ENCODE measurements at places on chromosomes 13 and 19. TPM values are rescaled to one million over a fixed set of nuclear protein-coding genes. Genes with fewer than 3 reads are reported as not detected.

DNA sequence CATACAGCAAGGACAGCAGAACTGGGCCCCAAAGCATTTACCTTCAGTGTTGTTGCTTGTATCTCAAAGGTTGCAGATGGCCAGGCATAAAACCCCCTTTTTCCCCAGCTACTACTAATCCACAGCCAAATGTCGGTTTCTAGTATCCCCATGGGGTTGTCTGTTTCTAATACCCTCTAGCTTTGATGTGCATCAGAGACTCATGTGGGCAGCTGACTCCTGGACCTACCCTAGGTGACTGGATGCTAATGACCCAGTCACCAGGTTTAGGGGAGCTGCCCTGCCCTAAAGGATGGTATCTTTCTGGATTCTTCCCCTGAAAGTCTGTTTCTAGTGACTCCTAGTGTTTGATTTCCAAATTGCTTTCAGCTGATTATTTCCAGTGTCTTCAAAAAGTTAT lies 23.9 kb downstream of the TJP3 start:
- H3K27ac ChIP-seq = no peak overlapping the region
- H3K4me3 ChIP-seq = no peak overlapping the region
- no peak for DNase-seq
- H3K27me3 ChIP-seq = no peaks in the 10 kb centered on the region
- H3K4me1 ChIP-seq = no peaks in the 10 kb centered on the region

DNA sequence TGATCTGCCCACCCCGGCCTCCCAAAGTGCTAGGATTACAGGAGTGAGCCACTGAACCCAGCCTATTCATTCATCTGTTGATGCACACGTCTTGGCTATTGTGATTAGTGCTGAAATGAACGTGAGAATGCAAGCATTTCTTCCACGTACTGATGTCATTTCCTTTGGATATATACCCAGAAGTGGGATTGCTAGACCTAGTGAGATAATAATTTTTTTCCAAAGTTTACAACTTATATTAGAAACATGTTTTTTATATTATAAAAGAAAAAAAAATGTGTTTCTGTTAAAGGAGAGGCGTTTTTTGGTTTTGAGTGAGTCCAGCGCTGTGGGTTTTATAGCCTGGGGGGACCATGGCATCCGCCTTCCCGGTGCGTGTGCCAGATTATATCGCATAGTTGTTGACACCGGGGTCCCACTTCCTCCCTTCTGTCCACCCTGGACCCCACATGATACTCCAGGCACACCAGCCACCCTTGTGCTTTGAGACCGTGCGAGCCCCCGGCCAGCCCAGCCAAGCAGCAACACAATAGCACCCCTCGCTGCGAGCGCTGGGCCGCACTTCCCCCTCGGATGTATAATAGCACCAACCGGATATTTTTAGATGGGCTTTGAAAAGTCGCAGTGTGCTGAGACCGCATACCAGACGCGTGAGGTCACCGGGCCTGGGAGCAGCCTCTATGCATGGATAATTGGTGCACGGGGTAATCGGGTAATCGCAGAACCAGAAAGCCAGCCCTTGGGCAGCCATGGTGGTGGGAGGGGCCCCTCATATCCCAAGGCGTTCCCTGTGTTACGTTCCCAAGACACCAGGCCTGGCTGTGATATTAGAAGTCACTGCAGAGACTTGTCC lies 59.6 kb downstream of the MYO9B start:
- no peak for DNase-seq
- no peaks in the 10 kb centered on the region for H3K36me3 ChIP-seq
- no peak overlapping the region for H3K4me3 ChIP-seq
- H3K4me1 ChIP-seq = no peaks in the 10 kb centered on the region

DNA sequence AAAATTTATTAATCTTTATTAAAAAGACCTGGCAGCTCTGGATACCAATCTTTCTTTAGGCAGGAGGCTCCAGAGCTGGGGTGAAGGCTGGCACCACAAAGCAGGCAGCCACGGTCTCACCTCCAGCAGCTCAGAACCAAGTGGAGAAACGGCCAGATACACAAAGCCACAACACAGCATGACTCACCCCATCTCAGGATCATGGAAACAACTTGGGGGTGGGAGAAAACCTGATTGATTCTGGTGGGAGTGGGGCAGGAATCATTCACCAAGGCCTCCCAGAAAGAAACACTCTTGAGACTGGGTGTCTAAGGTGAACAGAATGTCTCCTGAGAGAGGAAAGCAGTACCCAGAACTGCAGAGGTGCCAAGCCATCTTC lies 64.2 kb downstream of the CRYL1 start:
- H3K27me3 ChIP-seq = no peaks in the 10 kb centered on the region
- DNase-seq = no peak

DNA sequence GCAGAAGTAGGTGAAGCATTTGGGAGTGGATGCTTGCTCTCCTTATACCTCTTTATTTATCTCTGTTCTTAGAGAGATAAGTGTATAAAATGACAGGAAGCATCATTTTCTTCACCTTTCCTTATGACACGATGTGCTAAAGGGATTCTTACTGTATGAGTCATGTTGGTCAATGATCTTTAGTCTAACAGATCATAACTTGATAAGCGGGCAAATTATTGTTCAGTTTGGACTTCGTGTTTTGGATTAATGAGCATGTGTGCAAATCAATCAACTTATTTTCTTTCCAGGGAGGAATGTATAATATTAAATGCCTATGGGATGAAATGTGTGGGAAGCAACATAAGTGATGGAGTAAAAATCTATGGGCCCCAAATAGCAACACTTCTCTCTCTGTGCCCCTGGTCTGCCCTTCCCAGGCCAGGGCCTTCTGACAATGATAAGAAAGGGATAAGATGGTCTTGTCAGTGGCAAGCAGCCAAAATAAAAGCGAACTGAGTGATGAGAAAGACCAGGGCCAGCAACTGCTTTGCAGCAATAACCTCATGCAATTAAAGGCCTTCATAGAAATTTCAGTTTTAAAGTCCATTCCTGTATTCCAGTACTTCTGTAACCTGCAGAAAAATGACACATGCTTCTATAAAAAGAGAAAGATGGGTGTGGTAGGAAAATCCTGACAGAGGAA lies 61.4 kb downstream of the SLC10A2 start:
- no peak overlapping the region for H3K4me3 ChIP-seq
- H3K36me3 ChIP-seq = no peaks in the 10 kb centered on the region
- H3K27ac ChIP-seq = no peak overlapping the region
- no peaks in the 10 kb centered on the region for H3K4me1 ChIP-seq
- DNase-seq = no peak

GRCh38 chr19:288911-289310 lies 2.3 kb downstream of the PLPP2 start:
- H3K27ac ChIP-seq = no peak overlapping the region
- H3K27me3 ChIP-seq = peaks cover 9% of the 10 kb centered on the region
- no peak for DNase-seq
- H3K4me1 ChIP-seq = peaks cover 14% of the 10 kb centered on the region
- no peaks in the 10 kb centered on the region for H3K36me3 ChIP-seq

DNA sequence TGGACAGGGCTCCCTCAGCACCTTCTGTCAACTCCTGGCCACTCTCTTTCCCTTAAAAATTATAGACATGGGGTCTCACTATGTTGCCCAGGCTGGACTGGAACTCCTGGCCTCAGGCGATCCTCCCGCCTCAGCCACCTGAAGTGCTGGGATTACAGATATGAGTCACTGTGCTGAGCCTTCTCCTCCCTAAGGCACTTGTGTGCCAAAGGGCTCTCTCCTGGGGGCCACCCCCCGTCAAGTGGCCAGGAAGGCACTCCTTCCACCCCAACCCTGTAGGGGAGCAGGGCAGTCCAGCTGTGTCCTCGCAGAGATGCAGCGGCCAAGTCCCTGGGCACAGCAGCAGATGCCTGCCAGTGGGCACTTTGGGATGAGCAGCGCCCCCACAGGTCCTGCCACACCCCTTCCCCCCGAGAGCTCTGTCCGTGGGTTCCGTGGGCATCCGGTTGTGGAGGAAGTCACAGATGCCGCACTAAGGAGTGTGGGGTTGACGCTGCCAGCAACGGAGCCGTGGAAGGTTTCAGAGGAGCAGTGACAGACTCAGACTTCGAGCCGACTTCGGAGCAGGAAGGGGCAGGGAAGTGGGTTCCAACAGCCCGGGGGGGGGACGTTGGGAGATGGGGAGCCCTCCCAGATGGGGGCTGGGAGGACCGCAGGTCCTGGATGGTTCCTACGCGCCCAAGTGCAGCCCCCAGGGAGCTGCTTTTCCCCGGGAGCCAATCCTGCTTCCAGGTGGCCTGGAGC lies 3.3 kb upstream of the UQCR11 start:
- peak overlapping the region; percentile 58 for H3K27ac ChIP-seq
- peaks cover 52% of the 10 kb centered on the region for H3K4me1 ChIP-seq
- peak; percentile 38 for DNase-seq
- no peaks in the 10 kb centered on the region for H3K27me3 ChIP-seq

GRCh38 chr13:24662195-24663088 lies 17.8 kb upstream of the ATP12A start:
- DNase-seq = no peak
- no peak overlapping the region for H3K4me3 ChIP-seq
- H3K36me3 ChIP-seq = no peaks in the 10 kb centered on the region

GRCh38 chr13:67228031-67228430 lies 2.1 kb downstream of the PCDH9 start:
- H3K4me1 ChIP-seq = peaks cover 15% of the 10 kb centered on the region
- H3K36me3 ChIP-seq = no peaks in the 10 kb centered on the region
- no peaks in the 10 kb centered on the region for H3K27me3 ChIP-seq
- DNase-seq = no peak

The ZNF586 gene
- 46.4 TPM for total RNA-seq

Data from CD4-positive, alpha-beta memory T cell (primary cell).